Stimulated activated CD4-positive, alpha-beta T cell treated with anti-CD3 and anti-CD28 coated beads, Interleukin-4, amount 100 ng/mL, for 48 hours (primary cell): ENCODE measurements at places on chromosomes 1 and 21.

GRCh38 chr1:22983944-22984343 lies 11.3 kb upstream of the LACTBL1 start:
- DNase-seq, result no peak

DNA sequence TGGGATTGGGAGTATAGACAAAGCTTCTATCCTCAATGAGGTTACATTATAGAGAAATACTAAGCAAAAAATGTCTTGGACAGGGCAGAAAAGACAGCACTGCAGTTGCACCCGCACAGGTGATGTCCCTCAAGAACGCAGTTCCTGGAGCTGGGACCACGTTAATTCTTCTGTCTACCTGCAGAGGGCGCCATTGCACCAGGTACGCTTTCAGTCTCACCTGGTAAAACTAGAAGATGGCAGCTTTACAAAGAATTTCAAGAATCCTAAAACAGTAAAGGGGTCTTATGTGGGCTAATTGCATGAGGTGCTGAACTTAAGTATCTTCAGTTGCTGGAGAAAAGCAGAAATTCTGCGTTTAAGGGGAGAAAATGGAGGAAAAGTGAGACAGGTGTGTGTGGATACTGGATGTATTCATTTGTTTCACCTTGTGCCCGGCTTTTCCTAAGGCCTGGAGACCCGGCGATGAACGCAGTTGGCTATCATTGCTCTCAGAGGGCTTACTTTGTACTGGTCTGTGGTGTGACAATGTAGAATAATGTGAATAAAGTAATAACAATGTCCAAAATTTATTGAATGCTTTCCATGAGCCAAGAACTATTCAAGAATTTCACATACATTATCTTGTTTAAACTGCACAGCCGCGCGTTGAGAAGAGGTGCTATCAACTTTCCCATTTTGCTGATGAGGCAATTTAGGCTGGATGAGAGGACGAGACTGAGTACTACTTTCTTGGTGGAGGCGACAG lies 276.3 kb upstream of the GREM2 start:
- peak; percentile 18 for DNase-seq

- no peak for DNase-seq
Measured at GRCh38 chr1:51216631-51217030, 19.4 kb upstream of the RNF11 start.

GRCh38 chr1:58620259-58620658 lies 43.2 kb upstream of the TACSTD2 start:
- no peak for DNase-seq

DNA sequence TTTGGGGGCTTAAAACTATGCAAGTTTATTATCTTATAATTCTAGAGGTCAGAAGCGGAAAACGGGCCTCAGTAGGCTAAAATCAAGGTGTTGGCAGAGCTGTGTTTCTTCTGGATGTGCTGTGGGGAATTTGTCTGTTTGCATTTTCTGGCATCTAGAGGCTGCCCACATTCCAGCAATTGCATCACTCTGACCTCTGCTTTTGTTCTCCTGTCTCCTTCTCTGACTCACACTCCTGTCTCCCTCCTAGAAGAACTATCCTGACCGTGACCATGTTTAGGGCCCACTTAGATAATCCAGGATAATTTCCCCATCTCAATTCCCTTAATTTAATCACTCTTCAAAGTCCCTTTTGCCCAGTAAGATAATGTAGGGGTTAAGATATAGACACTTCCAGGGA lies 127.4 kb upstream of the DEPDC1 start:
- no peak for DNase-seq

- DNase-seq, result no peak
Measured at GRCh38 chr1:40743452-40743851, 40.1 kb upstream of the KCNQ4 start.

GRCh38 chr1:13823126-13823880 lies 123.3 kb downstream of the PRDM2 start:
- DNase-seq, result no peak

DNA sequence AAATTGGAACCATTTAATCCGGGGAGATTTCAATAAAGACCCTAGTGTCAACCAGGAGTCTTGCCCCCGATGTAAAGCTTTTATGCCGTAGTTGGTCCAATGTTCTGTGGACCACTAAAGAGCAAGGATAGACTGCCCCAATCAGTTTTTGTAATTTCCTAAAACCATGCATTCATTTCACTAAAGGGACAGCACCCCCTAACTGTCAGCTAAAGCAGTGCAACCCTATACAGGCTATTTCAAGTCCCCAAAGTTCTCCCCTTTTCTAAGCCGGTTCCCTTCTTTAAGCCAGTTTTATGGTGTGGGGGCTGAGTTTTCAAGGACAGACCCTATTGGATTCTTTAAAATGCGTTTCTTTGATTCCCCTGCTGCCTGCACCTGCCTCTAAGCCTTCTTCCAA lies 12.7 kb upstream of the PDPN start:
- DNase-seq, result no peak

- DNase-seq, result no peak
Measured at GRCh38 chr1:210696709-210697108, 368.0 kb downstream of the HHAT start.

DNA sequence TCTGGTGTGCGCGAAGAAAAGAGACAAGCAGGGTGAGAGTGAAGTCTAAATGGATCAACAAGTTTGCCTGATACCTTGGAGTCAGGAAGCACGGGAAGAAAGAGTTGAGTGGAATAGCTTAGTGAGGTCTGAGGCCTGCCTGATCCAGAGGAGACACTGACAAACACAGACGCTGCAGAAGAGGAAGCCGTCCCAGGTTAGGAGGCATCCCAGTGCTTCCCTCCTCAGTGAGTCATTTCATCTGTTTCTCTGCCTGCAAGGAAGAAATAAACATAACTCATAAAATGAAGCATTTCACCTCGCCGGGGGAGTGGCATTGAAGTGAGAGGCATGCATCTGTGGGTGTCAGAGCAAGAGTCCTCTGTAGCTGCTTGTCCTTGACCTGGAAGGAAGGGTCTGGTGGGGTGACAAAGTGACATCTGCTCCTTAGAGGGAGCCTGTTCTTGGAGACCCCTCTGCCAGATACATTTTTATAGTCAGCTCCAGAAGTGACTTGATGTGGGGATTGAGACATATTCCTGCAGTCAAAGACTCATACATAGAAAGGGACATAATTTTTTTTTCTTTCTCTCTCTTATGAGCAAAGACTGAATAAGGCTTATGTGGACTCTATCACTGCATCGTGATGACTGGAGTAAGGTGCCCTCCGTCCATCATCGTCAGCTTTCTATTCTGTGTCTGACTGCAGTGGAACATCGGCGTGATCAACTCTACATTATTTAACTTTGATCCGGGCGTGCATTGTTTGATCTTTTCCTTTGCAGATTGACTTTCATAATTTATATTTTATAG lies 256.7 kb downstream of the KIF26B start:
- DNase-seq, result no peak

GRCh38 chr1:109299558-109300343 lies 7.1 kb downstream of the MYBPHL start:
- DNase-seq, result no peak

DNA sequence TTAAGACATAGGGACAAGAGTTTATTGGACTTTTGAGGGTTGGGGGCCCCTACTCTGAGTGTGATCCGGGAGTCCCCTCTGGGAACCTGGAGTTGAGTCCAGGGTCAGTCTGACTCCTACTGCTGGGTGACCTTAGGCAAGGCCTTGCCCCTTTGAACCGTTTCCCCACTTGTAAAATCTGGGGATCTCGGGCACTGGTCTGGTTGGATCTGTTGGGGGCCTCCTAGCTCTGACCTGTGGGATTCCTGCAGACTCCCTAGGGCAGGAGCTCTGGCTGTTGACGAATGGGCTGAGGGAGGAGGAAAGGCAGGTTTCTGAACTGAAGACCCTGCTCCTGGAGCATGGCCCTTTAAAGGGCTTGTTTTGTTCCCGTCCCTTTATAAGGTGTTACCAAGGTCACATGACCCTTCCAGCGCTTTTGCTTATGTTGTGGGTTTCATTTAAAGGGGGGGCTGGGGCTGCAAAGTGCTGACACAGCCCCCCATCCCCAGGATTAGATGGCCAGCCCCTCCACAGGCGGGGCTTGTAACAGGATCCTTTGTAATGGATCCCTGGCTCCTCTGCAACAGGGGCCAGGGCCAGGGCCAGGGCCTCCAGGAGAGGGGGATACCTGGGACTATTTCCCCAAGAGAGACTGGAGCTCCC lies 50.7 kb downstream of the YARS1 start:
- DNase-seq, result no peak

DNA sequence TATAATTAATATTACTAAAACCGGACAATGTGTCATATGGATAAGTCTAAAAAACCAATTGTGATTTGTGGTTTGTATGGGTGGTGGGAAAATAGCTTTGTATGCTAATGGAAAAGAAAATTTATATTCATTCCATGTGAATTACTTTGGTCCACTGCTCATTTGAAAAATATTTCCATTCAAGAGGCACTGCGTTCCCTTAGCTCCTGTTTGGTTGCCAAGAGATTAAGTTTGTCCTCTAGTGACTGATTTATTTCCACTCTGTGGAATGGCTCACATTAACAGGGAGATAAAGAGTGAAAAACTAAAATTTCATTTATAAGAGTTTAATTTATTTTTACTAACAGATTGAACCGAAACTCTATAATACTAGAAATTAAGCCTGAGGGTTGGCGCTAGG lies 744.1 kb upstream of the CHRM3 start:
- no peak for DNase-seq

GRCh38 chr1:196960854-196961253 lies 16.5 kb upstream of the CFHR5 start:
- no peak for DNase-seq

GRCh38 chr1:31423418-31423947 lies 10.5 kb downstream of the SERINC2 start:
- DNase-seq, result no peak

DNA sequence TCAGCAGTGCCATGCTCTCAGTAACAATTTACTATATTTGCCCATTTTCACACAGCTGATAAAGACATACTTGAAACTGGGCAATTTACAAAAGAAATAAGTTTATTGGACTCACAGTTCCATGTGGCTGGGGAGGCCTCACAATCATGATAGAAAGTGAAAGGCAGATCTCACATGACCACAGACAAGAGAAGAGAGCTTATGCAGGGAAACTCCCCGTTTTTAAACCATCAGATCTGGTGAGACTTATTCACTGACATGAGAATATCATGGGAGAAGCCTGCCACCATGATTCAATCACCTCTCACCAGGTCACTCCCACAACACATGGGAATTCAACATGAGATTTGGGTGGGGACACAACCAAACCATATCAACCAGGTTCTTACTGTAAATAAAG lies 112.1 kb upstream of the C1orf87 start:
- DNase-seq, result no peak

GRCh38 chr1:63731117-63732043 lies 42.4 kb upstream of the ROR1 start:
- no peak for DNase-seq

DNA sequence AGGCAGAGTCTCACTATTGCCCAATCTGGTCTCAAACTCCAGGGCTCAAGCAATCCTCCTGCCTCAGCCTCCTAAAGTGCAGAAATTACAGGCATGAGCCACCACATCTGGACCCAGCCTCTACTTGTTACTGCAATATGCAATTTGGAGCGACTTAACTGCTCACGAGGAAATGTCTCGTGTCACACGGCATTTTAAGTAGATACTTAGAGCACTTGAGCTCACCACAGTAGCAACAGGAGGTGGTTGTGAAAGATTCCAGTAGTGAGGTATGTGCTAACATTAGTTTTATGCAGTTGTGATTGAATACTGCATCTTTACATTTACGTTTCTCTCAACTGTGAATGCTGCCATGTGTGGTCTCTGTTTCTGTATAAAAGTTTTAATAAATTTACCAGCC lies 5.8 kb upstream of the NDUFV3 start:
- no peak for DNase-seq

- DNase-seq, result no peak
Measured at GRCh38 chr1:84402060-84402459, 3.8 kb downstream of the DNASE2B start.

DNA sequence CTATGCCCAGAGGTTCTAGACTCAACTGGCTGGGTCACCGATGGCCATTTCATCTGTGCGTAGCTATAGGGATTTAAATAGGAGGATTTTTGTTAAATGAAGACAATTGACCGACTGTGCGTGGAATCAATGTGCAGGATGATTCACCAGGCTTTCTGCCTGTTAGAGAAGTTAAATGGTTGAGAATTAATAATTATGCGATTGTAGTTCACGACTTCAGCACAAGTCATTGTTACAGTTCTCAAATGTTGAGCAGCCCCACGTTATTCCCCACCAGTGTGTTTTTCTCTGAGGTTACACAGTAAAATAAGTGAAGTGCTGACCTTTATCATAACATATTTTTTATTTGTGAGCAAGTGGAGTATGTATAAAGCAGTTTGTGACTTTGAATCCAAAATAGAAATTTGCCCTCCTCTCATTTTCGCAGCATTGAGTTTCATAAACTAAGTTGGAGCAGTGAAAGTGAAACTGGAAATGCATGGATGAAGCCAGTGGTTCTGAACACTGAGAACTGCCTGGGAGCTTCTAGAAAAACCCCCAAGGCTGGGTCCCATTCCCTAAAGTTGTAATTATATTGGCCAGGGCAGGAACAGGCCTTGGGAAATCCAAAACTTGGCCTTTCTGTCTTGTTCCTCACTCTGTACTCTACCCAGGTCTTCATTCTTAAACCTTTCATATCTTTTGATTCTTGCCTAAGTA lies 102.6 kb downstream of the GALNT2 start:
- no peak for DNase-seq

- DNase-seq, result no peak
Measured at GRCh38 chr1:229693129-229693900, 67.3 kb downstream of the URB2 start.

- DNase-seq, result no peak
Measured at GRCh38 chr1:91552091-91552490, 51.4 kb downstream of the CDC7 start.

- DNase-seq, result no peak
Measured at GRCh38 chr1:237416924-237417655, 375.1 kb downstream of the RYR2 start.

DNA sequence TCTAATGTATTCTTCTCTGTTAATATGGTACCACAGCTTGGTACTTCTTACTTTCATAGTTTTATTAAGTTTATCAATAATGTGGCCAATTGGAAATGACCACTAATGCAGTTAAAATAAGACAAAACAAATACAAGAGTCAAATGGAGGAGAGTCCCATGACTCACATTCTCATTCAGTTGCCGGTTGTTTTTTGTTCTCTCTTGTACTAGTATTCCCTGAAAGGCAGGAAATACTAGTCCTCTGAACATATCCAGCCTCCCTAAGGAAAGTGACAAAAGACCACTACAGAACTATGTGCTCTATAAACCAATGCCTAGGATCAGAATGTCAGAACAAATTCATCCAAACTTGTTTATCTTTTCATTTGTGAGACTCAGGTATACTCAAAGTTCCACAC lies 165.2 kb upstream of the SAMSN1 start:
- DNase-seq, result no peak

- no peak for DNase-seq
Measured at GRCh38 chr1:105243969-105244368, 1494.3 kb downstream of the AMY1C start.

DNA sequence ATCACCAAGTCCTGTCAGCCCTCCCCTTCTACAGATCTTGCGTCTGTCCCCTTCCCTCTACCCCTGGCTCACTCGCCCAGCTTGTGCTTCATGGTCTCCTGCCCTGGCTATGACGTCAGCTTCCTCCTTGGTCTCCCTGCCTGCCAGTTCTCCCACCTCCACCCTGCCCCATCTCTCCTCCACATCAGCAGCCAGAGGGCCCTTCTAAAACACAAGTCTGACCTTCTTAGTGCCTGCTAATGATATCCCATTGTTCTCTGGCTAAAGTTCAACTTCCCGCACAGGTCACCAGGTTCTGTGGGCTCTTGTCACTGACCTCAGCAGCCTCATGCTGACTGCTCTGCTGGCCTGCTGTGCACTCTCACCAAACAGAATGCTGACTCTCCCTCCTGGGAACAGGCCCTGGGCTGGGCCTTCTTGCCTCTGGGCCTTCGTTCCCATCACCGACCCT lies 24.7 kb upstream of the MYCL start:
- no peak for DNase-seq

GRCh38 chr1:233635765-233636502 lies 22.0 kb downstream of the KCNK1 start:
- DNase-seq, result no peak
